ENCODE measurements at places on chromosomes 6 and 20.

- no peak for DNase-seq
These were observed 396.2 kb downstream of the CD83 start for GRCh38 chr6:14513496-14514393.

DNA sequence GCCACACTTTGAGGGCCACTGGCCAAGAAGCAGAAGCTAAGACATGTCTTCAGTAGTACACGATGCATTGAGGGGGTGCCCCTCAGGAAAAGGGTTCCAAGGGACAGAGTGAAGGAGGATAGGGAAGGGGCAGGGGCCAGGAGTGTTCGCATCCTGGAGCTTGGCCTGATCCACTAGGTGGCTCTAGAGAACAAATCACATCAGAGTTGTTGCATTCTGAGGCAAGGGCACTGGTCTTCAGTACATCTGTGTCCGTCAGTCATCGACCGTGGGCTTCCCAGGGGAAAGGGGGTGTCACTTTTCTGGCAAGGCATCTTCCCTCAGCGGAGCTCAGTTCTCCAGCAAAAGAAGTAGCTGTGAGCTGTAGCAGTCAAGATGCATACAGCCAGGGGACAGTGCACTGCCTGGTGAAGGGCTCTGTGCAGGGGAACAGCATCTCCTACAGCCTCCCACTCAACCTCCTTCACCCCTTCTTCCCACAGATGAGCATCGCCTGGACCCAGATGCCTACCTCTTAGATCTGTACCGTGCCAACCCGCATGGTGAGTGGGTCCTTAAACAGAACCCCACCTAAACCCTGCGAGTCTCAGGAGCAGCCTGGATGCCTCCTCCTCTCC is 47.8 kb downstream of the ARHGAP40 start:
- peak; percentile 20 for DNase-seq

GRCh38 chr6:73823832-73824231 is 127.8 kb downstream of the CD109 start:
- no peak for DNase-seq

- no peak for DNase-seq
These were observed 45.6 kb downstream of the FAM50B start for GRCh38 chr6:3894590-3895311.
